ENCODE measurements at places on chromosomes 2 and 18. TPM values are rescaled to one million over a fixed set of nuclear protein-coding genes. Genes with fewer than 3 reads are reported as not detected.

Gene CNGA3
- polyA plus RNA-seq, result 15.2 TPM

Gene ANKRD62
- 0.14 TPM for polyA plus RNA-seq

Gene CHST9
- 5.4 TPM for polyA plus RNA-seq

Gene THADA
- polyA plus RNA-seq, result 16.5 TPM

Gene EFEMP1
- 53.7 TPM for polyA plus RNA-seq

Gene RNF138
- polyA plus RNA-seq, result 34.9 TPM

Gene DOCK10
- polyA plus RNA-seq, result 65.7 TPM

Gene GPAT2
- polyA plus RNA-seq, result 3.4 TPM

Gene EIF4E2
- polyA plus RNA-seq, result 71.7 TPM

Gene EIF2B4
- polyA plus RNA-seq, result 46.7 TPM

Gene COL4A4
- polyA plus RNA-seq, result 1.8 TPM

Gene STK25
- polyA plus RNA-seq, result 255 TPM

Gene UGT1A10
- polyA plus RNA-seq, result not detected

Gene MAP3K19
- polyA plus RNA-seq, result 6.2 TPM

Gene KLF7
- 28.1 TPM for polyA plus RNA-seq

Gene DCC
- 17.7 TPM for polyA plus RNA-seq

Gene CTAGE1
- not detected for polyA plus RNA-seq

Gene TEKT4
- polyA plus RNA-seq, result 3.8 TPM

Gene CAVIN2
- polyA plus RNA-seq, result 10.1 TPM

Gene IGFBP2
- polyA plus RNA-seq, result 191 TPM

Gene SLC4A5
- polyA plus RNA-seq, result 2.4 TPM

Gene TDRD15
- polyA plus RNA-seq, result 0.48 TPM

Gene PROC
- 4.8 TPM for polyA plus RNA-seq

Gene SIGLEC15
- polyA plus RNA-seq, result 0.47 TPM

Gene MAL
- 8.2 TPM for polyA plus RNA-seq

Gene KCNJ3
- polyA plus RNA-seq, result 11.6 TPM

Gene NTSR2
- 2.7 TPM for polyA plus RNA-seq

Gene CCL20
- polyA plus RNA-seq, result 0.50 TPM

Gene BOLL
- polyA plus RNA-seq, result 0.08 TPM

Gene TSPYL6
- 0.50 TPM for polyA plus RNA-seq

Data from spinal cord (tissue), 10 donors.